Ecto neural progenitor cell (in vitro differentiated cells): ENCODE measurements at places on chromosomes 3 and 15.

- no peak for DNase-seq
Measured at GRCh38 chr3:126371096-126371705, 14.0 kb upstream of the KLF15 start.

DNA sequence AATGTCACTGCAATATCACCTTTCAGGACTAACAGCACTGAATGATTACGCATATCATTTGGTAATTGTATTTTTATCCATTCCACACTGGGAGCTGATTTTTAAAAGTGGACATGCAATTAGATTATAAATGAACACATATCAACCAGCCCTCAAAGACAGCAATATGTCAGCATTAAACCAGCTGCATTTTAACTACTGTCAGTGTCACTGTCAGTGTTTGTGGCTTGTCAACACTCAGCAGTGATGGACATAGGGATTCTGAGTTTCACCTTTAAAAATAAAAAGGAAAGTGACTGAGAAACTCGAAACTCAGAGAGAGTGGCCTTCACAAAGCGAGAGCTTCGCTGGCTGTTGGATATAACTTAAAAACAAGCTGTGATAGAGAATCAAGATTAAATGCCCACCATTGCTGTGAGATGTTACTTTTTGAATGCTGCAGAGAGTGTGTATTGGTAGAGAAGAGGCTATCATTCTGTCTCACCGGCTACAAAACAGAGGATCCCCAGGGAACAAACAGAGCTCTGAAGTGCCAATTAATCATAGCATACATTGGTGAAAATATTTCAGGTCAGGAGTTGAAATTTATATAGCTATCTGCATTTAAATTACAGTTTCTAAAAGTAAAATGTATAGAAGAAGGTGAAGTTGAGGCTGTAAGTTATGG lies 635.8 kb downstream of the SQOR start:
- no peak for DNase-seq

- DNase-seq: no peak
Measured at GRCh38 chr3:14235912-14236295, 57.3 kb downstream of the LSM3 start.

GRCh38 chr15:74208901-74209559 lies 6.4 kb upstream of the STRA6 start:
- peak; percentile 67 for DNase-seq

DNA sequence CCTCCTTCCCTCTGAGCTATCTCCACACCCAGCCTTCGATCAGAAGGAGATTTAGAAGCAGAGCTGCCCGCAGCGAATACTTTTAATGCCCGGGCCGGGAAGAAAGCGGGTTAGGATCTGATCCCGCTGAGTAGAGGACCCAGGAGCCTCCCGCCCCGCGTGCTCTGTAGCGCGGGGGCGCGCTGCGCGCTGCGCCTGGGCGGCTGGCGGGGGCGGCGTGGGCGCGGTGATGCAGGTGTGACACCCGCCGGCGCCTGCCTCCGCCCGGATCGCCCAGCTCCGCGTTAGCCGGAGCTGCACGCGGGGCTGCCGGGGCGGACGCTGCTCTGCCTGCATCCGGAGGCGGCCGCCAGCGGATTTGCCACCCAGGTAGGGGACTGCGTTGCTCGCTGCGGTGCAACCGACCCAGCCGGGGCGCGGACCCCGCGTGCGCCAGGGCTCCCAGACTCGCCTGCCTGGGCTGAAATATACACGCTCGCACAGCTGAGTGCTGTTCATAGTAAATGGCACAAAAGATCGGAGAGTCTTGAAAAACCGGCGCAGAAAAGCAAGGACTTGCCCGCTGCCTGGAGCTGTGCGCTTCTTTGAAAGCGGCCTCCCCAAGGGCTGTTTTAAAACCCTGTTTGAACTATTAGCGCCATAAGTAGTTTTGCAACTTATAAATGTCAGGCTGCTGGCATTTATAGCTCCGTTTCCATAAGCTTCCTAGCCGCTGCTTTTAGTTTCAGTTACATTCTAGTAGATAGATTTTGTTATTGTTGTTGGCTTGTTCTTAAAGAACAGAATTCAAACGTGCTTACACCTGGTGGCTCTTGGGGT lies at the start of gene SV2B:
SV2B (plus strand) TSS at position 263 of the 819 bp plus-strand sequence. CDS start 126,007 bp downstream, outside the sequence.
- DNase-seq: peak; percentile 75

- DNase-seq: no peak
Measured at GRCh38 chr3:177724020-177724638, 526.8 kb upstream of the TBL1XR1 start.
